ENCODE measurements at places on chromosomes 1 and 21.

GRCh38 chr1:2847086-2847985 is 45.8 kb upstream of the TTC34 start:
- DNase-seq, result no peak

DNA sequence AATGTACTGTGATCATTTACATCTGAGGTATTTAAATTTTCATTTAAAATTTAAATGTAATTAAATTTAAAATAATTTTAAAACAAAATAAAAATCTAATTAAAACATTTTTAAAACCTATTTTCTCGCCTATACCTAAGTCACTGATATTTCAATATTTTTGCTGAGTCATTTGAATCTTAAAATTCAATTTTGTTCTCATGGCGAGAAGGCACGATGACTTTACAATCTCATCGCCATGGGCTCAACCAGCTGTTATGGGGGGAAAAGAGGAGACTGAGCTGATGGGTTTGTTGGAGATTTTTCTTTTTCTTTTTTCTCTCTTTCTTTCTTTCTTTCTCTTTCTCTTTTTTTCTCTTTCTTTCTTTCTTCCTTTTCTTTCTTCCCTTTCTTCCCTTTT is 89.3 kb downstream of the PRDM16 start:
- no peak for DNase-seq

DNA sequence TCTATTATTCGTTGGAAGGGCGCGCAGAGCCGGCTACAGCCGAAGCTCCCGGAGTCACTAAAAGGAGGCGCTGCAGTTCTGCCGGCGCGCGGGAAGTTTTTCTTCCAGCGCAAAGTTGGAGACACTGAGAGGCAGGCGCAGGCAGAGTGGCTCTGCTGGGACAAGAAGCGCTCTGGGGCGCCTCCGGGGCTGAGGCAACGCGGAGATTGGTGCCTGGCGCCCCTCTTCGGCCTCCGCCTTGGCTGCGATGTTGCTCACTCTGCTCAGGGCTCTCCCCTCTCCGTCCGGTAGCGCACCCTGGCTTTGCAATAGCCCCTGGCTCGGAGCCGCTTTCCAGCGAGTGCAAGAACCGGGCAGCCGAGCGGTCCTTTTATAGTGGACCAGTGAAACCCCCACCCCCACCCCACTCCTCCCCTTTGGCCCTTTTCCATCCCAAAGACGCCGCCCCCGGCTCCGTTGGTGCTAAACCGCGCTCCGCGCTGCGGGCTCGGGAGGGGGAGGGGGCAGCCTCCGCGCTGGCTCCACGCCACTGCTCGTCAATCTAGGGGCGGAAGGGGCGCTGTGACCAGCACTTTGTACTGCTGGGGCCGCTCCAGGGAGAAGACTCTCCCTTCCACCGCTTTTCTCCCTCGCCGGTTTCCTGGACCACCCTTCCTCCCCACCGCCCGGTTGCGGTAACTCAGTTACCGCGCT is at the start of gene ADAMTS1:
Gene ADAMTS1, minus strand, starts transcription at position 344 of the 693 bp plus-strand sequence. CDS start 455 bp downstream, outside the sequence.
- no peak for DNase-seq

- DNase-seq, result no peak
Measured at GRCh38 chr1:159296706-159297375, 5.3 kb upstream of the FCER1A start.

DNA sequence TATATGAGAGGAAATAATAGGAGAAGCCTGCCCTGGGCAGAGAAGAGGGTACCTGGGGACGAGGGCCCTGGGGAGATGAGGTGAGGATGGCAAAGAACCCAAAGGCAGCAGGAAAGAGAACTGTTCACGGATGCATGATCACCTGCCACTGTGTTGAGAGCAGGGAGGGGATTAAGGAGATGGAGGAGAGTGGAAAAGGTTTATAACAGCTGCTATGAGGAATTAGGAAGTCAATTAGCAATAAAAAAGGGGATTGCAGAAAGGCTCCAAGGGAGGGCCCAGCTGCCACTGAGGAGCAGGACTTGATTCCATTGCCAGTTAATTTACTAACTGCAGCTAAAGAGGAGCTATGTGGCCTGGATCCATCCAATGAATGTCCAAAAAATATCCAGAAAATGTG is 61.1 kb downstream of the GFI1 start:
- DNase-seq, result no peak

GRCh38 chr1:227944090-227944930 is 3.4 kb downstream of the WNT9A start:
- no peak for DNase-seq

DNA sequence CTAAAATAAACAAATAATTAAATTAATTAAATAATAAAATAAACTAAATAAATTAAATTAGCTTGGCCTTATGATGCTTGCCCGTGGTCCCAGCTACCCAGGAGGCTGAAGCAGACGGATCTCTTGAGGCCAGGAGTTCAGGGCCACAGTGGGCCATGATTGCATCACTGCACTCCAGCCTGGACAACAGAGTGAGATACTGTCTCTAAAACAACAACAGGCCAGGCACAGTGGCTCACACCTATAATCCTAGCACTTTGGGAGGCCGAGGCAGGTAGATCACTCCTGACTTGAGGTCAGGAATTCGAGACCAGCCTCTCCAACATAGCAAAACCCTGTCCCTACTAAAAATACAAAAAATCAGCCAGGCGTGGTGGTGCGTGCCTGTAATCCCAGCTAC is 12.2 kb upstream of the PINK1 start:
- DNase-seq, result no peak

DNA sequence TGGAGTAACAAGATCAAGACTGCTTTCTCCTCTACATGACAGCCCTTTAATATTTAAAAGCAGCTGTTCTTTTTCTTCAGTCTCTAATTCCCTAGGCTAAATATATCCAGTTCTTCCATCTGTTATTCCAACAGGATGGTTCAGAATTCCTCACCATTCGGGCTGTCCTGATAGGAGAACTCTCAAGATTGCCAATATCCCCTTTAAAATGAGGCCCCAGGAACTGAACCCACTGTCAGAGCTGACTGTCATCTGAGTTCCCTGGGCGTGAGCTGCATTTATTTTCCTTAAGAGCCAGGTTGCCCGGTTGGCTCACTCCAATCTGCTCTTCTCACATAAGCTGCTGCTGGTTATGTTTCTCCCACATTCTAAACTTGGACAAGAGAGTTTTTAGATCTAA is 177.6 kb downstream of the MIS18A start:
- no peak for DNase-seq

- DNase-seq, result no peak
Measured at GRCh38 chr1:23198373-23198772, 18.9 kb downstream of the HTR1D start.

DNA sequence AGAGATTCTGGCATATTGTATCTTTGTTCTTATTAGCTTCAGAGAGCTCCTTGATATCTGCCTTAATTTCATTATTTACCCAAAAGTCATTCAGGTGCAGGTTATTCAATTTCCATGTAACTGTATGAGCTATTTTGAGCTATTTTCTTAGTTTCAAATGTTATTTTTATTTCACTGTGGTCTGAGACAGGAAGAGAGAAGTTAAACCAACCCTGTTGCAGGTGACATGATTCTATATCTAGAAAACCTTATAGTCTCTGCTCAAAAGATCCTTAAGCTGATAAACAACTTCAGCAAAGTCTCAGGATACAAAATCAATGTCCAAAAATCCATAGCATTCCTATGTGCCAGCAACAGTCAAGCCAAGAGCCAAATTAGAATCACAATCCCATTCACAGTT is 1644.0 kb upstream of the B3GALT2 start:
- DNase-seq, result no peak

GRCh38 chr1:197341626-197342025 is 73.6 kb downstream of the CRB1 start:
- DNase-seq, result no peak

DNA sequence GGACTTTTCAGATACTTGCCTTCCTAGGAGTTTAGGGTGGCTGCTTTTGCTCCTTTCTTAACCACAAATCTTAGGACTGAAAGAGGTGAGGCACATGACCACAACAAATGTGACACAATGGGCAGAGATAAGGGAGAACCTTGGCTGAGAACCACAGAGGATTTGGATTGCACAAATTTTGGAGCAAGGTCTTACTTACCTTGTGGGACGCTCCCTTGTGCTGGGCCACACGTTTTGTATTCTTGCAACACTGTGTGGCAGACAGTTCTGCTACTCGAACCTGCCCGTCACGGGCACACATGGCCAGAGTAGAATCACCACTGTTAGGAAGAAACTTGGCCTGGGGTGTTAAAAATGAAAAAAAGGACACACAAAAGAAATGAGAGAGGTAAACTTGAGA is 23.9 kb downstream of the DCAF8 start:
- DNase-seq, result no peak
